ENCODE measurements at places on chromosomes 1 and 21.

DNA sequence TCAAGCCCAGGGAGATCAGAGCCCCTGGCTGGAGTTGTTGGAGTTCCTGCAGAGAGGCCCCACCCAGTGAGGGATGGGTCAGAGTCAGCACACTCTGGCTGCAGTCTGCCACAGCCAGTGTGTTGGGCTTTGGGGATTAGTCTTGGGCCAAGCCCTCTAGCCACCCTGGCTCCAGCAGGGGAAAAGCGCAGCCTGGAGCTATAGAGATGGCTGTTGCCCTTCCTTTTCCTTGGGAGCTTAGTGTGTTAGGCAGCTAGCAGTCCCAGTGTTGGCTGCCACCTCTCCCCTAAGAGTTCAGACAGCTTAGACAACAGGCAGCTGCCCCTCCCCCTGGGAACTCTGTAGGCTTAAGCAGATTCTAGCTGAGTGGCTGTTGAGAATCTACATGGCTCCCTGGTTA lies 45.1 kb downstream of the DPT start:
- no peak for DNase-seq

DNA sequence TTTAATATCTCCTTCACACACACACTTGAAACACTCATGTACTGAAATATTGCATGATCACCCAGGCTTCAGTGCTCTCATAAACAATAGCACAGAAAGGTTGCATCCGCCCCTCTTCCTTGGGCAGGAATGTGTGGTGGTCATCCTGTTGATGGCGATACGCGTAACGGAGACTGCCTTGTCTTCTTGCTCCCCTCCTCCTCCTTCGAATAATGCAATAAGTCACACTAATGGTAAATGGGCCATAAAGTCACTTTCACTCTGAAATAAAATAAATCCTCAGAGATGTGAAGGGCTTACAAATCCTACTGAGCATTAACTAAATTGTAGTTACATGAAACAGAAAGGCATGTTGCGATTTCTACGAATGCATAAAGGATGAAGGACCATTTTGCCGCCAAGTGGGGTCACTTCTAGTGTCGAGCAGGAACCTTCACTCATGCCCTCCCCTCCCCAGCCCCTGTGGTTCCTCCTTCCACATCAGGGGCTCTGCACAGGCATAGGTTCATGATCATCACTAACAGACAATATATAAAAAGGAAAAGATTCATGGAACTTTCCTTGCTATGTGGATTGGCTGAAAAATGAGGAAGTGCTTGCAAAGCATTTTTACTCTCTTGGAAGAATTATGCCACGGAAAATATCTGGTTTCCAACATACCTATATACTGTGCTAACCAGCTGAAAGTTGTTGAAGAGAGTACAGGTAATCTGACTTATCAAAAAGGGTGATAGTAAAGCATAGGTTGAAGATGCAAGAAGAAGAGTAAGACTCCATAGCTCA lies 1.2 kb upstream of the PGBD5 start:
- no peak for DNase-seq

GRCh38 chr1:156135930-156136871 lies 17.2 kb upstream of the SEMA4A start:
- DNase-seq: no peak

DNA sequence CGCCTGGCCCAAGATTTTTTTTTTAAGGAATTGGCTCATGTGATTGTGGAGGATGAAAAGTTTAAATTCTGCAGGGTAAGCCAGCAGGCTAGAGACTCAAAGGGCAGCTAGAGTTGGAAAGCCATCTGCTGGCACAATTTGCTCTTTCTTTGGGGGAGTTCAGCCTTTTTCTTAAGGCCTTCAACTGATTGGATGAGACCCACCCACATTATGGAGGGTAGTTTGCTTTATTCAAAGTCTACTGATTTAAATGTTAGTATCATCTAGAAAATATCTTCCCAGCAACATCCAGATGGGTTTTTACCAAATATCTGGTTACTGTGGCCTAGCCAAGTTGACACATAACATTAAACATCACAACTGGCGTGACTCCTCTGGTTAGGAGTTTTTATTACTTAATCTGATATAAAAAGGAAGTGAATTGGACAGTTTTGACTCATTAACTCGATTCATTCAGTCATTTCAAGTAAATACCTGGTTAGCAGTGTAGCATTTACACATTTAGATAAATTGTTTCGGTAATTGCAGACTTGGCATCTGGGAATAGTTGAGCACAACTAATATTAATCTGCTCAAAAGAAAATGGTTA lies 12.4 kb downstream of the HOOK1 start:
- DNase-seq: no peak

- no peak for DNase-seq
These were observed 118.4 kb upstream of the PALMD start for GRCh38 chr1:99527545-99527944.

GRCh38 chr1:45410850-45411509 lies 70.7 kb upstream of the MUTYH start:
- DNase-seq: no peak

DNA sequence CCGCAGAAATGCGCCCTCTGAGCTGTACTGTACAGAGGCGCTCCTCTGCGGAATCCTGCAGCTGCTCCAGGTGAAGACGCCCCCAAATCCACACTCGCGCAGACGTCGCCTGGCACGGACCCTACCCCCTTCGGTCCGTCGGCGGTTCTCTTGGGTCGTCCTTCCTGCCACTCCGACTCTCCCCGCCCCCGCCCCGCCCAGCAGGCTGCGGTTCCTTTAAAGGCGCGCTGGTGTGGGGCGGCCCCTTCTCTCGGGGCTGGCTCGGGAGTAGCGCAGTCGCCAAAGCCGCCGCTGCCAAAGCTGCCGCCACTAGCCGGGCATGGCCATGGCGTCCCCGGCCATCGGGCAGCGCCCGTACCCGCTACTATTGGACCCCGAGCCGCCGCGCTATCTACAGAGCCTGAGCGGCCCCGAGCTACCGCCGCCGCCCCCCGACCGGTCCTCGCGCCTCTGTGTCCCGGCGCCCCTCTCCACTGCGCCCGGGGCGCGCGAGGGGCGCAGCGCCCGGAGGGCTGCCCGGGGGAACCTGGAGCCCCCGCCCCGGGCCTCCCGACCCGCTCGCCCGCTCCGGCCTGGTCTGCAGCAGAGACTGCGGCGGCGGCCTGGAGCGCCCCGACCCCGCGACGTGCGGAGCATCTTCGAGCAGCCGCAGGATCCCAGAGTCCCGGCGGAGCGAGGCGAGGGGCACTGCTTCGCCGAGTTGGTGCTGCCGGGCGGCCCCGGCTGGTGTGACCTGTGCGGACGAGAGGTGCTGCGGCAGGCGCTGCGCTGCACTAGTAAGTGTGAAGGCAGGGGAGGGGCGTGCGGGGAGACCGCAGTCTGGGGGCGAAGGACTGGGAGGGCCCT lies at the start of gene RASSF5:
Gene RASSF5 (plus strand): TSS at position 248 of the 846 bp plus-strand sequence. CDS start 72 bp downstream, at position 320.
- DNase-seq: peak; percentile 93

DNA sequence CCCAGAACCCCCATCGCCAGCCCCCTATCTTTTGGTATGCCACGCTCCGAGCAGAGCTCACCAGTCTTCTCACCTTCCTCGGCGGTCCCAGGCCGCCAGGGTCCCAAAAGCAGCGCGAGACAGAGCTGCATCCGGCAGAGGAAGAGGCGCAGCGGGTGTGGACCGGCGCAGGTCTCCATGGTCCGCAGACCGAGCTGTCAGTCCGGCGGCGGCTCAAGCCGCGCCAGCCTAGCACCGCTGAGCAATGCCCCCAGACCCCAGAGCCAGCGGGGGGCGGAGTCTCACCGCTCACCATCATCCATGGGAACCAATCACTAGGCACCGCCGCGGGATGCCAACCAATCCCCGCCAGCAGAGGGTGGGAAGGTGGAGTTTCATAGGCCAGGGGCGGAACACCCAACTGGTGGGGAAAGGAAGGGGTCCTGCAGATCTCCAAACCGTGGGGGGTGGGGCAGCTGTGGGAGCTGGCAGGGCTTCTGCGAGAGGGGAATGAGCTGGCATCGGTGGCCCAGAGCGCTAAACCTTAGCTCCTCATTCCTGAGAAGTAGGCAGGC lies at the start of gene EPHA10:
Gene EPHA10 (minus strand): TSS at position 233 of the 554 bp plus-strand sequence. CDS start 54 bp downstream, at position 179.
- DNase-seq: peak; percentile 92

GRCh38 chr1:3306583-3307291 lies 147.7 kb upstream of the ARHGEF16 start:
- DNase-seq: no peak

GRCh38 chr1:224380003-224380402 lies 23.3 kb downstream of the CNIH4 start:
- DNase-seq: no peak

DNA sequence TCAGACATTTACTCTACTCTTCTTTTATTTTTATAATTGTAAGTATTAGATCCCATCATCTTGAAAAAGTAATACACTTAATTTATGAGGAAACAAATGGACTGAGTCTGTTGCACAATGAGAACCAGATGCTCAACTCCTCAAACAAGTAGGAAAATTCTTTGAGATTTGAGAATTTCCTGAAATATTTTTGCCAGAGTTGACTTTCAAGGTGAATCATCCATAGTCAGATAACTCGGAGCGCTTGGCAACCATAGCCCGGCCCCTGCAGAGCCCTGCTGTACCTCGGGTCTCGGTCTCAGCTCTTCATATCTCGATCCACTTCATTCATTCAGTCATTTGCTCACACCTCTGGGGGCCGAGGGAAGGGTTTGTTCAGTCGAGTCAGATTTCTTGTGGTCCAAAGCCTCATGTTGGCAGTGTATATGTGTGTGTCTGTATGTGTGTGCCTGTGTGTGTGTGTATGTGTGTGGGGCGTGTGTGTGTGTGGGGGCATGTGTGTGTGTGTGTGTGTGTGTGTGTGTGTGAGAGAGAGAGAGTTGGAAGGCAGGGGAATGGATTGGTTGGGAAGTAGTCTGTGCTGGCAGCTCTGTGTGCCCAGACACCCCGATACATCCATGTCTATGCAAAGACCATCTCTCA lies 18.1 kb upstream of the PCP4 start:
- DNase-seq: no peak

- no peak for DNase-seq
These were observed 52.8 kb upstream of the RPL11 start for GRCh38 chr1:23638786-23639241.

- no peak for DNase-seq
These were observed 1685.4 kb downstream of the MRPL39 start for GRCh38 chr21:23921670-23922418.

DNA sequence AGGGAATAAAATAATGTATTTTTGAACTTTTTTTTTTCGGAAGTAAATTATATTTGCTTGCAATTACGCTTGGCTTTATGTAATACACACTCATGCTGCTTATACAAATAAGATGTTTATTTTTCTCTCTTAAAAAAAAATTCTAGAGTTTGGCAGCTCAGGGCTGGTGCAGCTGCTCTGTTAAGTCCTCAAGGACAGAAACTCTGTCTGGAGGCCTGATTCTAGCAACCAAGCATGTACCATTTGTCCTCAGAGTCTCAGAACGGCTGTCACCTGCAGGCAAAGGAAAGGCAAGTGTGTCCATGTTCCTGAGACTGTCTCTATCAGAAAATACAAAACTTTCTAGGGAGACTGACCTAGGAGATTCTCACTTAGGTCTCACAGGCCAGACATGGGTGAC lies 23.2 kb upstream of the CLDN17 start:
- DNase-seq: no peak

DNA sequence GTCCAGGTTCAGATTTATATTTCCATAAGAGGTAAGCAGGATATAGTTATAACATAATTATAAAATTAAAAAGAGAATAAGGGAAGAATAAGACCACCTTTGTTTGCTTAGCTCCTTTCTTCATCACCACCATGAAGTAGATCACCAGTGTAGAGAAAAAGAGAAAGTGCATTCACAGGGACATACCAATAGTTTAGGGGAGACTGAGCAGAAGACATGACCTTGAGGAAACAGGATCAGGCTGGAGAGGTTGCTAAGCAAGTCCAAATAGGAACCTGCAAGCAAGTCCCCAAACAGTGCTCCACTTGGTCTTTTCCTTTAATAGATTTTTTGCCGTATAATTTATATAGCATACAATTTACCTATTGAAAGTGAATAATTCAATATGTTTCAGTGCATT lies 63.0 kb downstream of the KCNT2 start:
- no peak for DNase-seq

DNA sequence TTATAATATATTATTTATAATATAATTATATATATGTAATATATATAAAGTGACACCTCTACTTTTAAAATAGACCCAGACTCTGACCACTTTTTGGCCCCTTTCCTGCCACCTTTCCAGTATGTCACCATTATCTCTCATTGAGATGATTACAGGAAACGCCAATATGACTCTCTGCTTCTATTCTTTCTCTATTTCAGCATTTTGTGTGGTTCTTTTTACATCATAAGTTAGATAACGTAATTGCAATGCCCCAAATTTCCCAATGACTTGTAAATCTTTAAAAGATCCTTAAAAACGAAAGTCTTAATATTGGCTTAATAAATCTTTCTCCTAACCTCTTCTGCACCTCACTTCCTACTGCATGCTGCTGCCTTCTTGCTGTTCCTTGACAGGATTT lies 8.1 kb upstream of the GBP5 start:
- DNase-seq: no peak

DNA sequence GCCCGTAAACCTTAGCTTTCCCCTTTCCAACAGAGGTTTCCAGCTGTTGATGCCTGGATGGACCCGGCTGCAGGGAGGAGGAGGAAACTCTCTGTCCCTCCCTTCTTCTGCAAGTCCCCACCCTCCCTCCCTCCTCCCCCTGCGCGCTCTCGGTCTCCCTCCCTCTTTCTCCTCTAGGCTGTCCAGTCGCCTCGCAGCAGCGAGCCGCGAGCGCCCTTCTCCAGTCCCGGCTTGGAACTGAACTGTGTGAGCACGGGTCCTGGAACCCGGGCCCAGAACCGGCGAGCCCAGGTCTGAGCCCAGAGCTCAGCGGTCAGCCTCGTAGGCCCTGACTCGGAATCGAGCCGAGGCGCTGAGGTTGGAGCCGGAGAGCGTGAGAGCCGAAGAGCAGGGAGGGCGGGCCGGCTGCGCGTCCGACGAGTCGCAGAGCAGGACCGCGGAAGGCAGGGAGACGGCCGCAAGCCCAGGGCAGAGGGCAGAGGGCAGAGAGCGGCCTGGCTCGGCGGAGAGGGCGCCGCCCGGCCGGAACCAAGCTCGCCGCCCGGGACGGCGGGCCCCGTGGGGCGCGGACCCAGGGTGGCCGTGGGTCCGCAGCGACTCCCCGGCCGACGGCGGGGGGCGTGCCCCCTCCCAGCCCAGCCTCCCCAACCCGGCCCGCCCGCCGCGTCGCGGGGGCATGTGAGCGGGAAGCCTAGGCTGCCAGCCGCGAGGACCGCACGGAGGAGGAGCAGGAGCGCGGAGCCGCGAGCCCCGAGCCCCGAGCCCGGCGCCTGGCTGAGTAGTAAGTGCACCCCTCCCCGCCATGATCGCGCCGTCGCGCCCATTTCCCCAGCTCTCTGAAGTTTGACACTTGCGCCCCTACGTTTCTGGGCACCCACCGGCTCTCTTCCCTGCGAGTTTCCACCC lies at the start of gene SOX13:
Gene SOX13 (plus strand): TSS at position 185 of the 906 bp plus-strand sequence. CDS start 39,801 bp downstream, outside the sequence.
- peak; percentile 95 for DNase-seq

- DNase-seq: no peak
These were observed 25.0 kb downstream of the SASS6 start for GRCh38 chr1:100107696-100108095.

GRCh38 chr1:182739545-182739944 lies 50.0 kb upstream of the NPL start:
- DNase-seq: peak; percentile 69

DNA sequence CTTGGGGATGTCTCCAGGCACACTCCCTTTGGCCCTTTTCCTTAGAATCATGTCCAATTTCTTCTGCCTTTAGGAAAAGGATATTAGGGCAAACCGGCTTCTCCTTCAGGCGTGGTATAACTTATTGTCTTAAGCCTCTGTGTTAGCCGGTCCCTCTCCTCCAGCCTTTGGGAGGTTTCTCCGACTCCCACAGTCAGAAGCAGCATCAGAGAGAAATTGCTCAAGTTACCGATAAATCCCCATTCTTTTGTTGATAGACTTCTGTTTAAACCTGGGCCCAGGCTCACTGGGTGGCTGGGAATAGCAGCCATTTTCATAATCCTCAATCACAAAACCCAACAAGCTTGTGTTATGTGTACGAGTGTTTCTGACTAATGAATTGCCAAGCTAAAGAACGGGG lies 85.4 kb upstream of the KAZN start:
- DNase-seq: no peak

All from H9 (cell line).